Activated naive CD4-positive, alpha-beta T cell treated with anti-CD3 and anti-CD28 coated beads, Interleukin-2, amount 50 U/mL, for 16 hours (primary cell): ENCODE measurements at places on chromosomes 6 and 20.

DNA sequence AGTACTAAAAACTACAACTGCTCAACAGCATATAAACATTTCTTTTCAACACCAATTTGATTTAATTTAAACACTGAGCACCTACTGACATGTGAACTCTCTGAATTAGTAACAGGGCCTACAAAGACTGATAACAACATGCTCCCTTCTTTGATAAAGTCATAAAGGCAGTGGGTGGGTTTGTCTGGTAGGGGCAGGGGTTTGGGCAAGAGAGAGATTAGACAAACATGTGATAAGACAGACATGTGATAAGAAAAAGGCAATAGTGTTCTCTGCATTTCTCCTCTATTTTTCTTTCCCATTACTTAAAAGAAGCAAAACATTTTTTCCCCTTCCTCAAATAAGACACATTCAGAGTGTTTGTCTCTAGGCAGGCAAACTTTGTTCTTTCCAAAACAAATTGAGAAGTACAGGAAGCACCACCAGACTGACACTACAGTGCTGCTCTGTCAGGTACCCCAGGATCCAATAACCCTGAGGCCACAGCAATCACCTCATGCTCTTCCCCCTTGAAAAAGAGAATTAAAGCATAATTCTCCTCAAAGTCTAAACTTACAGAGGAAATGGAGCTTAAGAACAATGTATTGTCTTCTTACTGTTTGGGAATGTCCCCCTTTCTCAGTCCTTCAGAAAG, 11.9 kb downstream of the C6orf52 start:
- no peak for DNase-seq

DNA sequence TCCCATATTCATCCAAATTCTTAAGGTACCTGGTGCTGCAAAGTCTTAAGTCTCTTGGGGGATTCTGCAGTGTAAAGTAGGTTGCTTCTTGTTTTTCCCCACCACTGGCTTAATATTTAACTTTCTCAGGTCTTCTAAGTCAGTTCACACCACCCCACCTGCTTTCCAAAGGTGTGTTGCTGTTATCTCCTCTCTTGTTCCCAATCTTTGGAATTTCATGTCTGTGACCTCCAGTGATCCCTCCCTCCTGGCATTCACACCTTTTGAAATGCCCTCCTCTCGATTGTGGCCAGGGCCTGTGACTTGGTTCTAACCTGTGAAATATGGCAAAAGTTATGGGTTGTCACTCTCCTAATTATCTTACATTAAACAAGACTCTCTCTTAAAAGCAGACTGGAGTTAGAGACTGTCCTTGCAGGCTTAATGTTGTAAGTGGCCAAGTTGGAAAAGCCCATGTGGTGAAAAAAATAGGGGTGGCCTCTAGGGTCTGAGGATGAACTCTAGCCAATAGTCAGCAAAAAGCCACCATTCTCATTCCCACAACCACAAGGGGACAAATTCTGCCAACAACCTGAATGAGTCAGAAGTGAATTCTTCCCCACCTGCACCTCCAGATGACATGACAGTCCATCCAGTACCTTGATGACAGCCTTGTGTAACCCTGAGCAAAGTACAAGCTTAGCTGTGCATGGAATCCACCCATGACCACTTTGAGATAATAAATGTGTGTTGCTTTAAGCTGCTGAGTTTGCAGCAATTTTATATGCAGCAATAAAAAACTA, 45.1 kb downstream of the ADGRF1 start:
- DNase-seq: no peak

GRCh38 chr6:168863467-168863866, 390.2 kb downstream of the THBS2 start:
- DNase-seq: no peak

DNA sequence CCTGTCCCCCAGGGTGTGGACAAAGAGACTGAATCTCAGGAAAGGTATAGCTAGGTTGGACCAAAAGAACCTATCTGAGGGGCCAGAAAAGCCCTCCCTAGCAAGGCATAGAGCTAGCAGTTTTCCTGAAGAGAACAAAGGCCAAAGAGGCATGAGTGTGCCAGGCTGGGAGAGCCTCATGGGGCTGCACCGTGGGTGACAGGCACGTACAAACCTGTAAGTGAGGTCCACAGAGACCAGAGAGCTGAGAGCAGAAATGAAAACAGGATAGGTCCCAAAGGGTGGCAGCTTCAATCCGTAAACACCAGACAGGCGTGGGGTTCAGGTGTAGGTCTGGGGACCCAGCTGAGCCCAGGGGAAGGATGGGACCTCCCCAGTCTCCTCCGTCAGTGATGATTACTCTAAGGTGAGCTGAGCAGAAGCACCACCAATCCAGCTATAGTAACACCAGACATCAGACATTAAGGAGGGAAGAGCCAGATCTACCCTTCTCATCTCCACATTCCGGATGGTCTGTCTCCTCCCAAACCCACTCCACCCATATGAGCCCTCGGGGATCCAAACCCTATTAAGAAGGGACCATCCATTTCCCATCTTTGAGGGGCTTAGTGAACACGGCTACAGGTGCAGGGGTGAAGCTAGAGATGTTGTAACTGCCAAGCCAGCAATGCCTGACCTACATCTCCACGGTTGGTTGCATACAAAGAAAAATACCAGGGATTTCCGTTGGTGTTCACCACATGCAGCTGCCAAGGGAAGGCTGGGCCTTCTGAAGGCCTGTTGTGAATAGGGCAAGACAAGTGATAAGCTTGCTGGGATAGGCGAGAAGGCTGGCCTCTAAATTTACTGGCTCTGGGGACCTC, 38.3 kb downstream of the BCL2L1 start:
- no peak for DNase-seq

DNA sequence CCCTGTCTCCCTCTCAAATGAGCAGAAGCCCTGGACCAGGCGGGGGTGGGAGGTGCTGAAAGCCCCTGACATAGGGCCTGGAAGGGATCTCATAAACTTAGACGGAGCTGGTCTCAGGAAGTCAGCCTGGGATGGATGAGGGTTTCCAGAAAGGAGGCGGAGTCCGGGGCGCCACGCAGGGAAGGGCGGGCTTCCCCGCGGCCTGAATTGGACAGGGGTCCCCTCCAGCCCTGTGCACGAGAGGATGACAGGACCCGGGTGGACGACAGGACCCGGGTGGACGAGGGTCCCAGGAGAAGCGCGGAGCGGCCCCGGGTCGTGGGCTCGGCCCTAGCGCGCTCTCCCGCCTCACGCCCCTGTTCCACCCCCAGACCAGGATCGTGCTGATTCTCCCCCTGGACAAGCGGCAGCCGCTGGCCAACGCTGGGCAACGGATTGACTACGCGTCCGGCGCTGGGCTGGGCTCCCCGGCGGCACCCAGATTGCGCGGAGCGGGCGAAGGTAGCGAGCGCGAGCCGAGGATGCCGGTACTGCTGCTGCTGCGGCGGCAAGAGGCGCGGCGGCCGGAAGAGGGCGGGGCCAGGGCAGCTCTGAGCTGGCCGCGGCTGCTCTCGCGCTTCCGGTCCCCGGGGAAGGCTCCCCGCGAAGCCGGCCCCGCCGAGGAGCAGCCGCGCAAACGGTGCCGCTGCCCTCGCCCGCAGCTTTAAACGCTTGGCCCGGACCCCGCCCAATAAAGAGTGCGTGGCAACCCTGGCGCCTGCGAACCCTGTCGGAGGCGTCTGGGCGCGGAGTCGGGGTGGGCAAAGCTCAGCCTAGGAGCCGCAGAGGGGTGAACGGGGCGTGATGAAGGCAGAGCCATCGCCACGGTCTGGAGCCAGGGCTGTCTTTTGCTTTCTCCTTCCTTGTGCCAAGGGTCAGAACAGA, 1.3 kb downstream of the C20orf144 start:
- DNase-seq: peak; percentile 88

GRCh38 chr6:31158863-31159855, 770 bp downstream of the TCF19 start:
- peak; percentile 19 for DNase-seq

GRCh38 chr6:122878796-122879195, 89.7 kb downstream of the SMPDL3A start:
- DNase-seq: no peak

DNA sequence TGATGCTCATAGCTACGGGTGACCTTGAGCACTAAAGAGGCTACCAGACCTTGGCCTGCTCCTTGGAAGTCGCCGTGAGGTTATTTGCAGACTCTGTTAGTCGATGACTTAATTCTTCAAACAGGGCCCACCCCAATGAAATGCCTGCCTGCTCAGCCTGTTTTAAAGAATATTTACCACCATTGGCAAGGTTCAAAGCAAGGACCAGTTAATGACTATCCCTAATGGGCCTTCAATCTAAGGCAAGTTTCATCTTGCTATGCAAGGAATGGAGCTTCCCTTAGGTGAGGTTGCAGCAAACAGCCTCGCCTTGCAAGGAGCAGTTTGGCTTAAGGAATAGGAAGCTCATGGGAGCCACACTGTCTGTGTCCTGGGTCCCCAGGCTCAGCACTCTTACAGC, 22.9 kb upstream of the SPO11 start:
- DNase-seq: no peak

GRCh38 chr6:107304421-107305025, 154.8 kb downstream of the PDSS2 start:
- no peak for DNase-seq

DNA sequence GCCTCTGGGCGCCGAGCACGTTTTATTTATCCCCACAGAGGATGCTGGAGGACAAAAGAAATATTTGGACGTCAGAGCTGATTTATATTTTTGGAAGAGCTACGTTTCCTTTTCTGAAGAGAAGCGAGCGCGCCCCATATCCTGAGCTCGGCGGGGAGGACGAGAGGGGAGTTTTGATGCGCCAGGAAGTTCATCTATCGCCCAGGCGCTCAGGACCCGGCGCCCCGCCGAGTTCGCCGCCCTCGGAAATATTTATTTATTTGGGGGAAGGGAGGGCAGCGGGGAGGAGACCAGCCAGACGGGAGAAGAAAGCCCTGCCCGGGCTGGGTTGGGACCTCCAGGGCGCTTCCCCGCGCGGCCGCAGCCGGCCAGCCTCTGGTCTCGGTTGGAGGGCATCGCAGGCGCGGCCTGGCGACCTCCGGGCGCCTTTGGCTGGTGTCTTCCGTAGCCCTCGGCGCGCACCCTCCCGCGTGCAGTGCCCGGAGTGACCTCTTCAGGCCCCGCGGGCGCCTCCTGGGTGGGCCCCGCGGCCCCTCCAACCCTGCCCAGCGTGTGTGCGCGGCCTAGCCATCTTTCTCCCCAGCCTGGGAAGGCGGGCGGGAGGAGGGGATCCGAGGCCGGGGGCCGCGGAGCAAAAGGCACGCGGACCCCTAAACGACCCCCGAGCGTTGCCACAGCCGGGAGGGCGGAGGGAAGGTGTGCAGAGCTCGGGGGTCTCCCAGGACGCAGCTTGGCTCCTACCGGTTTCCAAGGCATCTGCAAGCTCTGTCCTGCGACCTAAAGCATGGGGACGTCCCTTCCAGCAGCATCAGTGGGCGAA, 5.4 kb upstream of the FOXF2 start:
- DNase-seq: no peak
